AG10803 (cell line): ENCODE measurements at places on chromosomes 13 and 19.
A peak's percentile ranks its signal among the peaks of the same experiment; 100 is the strongest.

GRCh38 chr19:45920458-45920857 lies 5.9 kb upstream of the NANOS2 start:
- DNase-seq, result no peak

DNA sequence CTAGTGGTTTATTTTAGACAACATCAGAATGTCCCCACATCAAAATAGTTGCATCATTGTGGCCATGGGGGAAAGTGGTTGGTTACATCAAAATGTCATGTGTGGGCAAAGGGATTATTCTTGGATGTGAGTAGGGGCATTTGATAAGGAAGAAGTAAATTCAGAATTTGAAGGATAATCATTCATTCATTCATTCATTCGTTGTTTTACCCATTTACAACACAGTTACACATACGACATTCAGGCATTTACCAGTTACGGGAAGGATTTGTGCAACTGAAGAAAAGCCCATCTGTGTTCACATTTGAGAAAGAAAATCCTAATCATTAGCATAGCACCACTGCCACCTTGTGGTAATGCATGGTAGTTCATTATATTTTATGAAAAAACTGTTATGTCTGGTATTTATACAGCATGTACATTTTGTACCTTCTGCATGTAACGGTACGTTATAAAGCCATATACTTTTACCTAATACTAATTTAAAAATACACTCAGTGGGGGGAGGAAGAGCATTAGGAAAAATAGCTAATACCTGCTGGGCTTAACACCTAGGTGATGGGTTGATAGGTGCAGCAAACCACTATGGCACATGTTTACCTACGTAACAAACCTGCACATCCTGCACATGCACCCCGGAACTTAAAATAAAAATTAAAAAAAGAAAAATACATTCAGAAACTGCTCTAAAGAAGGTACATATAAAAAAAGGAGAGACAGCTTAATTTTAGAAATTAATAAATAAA lies 62.1 kb downstream of the DGKH start:
- peak; percentile 83 for DNase-seq

- peak; percentile 77 for DNase-seq
Observed at GRCh38 chr19:33350538-33351309, 22.8 kb upstream of the CEBPG start.

GRCh38 chr19:39104186-39104596 lies 20.0 kb downstream of the ACP7 start:
- DNase-seq, result no peak

DNA sequence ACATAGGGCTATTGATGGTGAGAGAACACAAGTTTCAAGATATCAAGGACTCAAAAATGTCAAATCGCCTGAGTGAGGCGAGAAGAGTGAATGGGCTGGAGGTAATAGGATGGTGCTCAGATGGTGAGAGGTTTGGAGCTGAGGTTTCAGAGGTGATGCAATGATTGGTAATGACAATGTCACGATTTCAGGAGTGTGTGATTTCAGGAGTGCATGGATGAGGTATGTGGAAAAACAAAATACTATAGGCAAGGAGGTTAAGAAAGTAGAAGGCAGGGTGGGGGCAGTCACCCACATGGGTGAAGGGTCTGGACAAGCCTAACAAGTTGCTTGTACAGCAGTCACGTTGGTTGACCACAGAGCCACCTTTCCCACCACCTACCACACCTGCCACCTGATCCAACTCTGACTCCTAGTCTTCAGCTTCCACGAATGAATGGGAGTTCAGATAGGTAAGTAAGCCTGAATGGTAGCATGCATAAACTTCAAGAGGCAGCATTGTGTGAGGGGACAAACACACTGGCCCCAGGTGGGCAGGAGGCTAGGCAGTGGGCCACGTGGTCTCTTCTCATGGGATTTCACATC lies 71.5 kb downstream of the RUBCNL start:
- no peak for DNase-seq

DNA sequence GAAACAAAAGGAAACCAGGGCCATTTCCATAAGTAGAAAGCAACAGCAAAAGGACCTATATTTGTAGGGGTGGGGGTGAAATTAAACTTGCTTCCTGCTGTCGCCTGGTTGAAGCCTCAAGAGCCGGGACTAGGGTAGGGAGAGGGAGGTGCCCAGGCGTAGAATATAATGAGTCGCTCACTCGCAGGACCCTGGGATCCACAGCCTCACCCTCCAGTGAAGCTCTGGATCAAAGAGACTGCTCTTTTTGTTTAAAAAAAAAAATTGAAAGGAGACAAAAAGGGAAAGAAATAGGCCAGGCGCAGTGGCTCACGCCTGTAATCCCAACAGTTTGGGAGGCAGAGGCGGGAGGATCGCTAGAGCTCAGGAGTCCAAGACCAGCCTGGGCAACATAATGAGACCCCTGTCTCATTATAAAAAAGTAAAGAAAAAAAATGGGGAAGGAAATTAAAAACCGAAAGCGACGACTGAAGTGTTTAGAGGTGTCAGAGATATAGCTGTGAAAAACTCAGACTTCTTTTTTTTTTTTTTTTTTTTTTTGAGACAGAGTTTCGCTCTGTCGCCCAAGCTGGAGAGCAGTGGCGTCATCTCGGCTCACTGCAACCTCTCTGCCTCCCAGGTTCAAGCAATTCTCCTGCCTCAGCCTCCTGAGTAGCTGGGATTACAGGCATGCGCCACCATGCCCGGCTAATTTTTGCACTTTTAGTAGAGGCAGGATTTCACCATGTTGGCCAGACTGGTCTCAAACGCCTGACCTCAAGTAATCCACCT lies 10.9 kb upstream of the ADGRE5 start:
- DNase-seq, result no peak

GRCh38 chr13:47004540-47004939 lies 107.7 kb upstream of the HTR2A start:
- no peak for DNase-seq

GRCh38 chr19:56141417-56141993 lies 418 bp downstream of the ZNF444 start:
- DNase-seq, result no peak

GRCh38 chr13:41557719-41558118 lies 100.4 kb downstream of the RGCC start:
- DNase-seq, result no peak

DNA sequence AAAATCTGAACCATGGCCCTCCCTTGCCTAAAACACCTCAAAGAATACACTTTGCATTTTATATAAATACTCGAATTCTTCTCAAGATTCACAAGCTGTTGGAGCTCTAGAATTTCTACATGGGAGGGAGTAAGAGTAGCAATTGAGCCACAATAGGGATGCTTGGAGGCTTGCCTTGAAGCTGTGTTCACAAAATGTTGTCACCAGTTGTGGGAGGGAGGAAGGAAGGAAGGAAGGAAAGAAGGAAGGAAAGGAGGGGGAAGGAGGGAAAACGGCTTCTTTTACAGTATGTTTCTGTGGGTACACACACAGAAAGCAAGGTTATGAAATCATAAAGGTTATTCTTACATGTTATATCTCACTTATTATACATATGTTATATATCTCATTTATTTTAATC lies 128.6 kb upstream of the PEG3 start:
- DNase-seq, result no peak

- peak; percentile 56 for DNase-seq
Observed at GRCh38 chr13:35191883-35192282, 249.8 kb downstream of the NBEA start.

DNA sequence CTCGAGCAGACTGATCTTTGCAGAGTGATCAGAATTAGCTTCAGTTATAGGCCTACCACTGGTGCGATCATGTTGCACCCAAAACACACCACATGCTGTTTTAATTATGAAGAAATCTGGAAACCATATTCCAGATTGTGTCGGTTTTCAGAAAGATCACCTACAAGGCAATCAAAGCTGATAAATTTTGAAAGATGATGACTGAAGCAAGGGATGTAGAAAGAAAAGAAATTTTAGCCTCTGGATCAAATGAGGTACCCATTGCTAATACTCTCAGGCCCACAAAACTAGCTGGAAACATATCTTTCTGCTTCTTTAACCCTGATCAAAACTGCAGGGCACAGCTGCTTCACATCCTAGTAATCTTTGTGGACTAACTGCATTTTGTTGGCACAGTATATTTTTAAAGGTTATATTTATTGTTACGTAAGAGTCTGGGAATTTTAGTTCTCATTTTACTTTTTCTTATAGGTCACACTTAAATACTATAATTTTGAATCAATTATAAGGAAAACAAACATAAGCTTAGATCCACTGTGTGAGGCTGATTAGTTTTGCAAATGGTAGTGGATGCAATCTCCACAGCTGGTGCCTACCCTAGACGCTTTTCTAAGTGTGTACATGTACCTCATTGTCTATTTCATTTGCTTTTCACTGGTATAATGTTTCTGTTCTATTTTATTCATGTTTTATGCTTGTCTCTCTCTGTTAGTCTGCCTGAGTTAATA lies 150.9 kb downstream of the RGCC start:
- DNase-seq, result peak; percentile 51

GRCh38 chr13:67515895-67516294 lies 285.8 kb upstream of the PCDH9 start:
- DNase-seq, result peak; percentile 18

DNA sequence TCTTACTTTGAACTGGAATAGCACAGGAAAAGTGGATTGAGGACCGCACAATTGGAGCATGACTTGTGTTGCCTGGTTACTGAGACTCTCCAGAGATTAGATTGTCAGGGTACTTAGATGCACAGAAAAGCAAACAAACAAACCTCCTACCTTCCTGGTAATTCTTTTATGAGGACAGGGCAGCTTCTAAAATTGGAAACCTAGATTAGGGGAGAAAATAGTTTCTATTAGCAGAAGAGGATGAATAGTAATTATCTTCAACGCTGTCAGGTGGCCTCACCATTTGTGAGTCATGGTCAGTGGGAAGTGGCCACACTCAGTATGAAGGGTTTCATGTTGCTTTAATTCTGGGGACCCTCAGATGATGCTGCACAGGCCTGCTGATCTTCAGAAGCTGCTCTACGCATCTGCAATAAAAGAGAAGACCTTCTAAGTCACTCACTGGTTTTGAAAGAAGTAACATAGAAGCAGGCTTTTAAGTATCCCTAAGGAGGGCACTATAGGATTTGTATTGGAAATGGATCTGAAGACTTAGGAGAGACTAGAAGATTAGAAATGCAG lies 106.8 kb downstream of the LACC1 start:
- DNase-seq, result no peak

DNA sequence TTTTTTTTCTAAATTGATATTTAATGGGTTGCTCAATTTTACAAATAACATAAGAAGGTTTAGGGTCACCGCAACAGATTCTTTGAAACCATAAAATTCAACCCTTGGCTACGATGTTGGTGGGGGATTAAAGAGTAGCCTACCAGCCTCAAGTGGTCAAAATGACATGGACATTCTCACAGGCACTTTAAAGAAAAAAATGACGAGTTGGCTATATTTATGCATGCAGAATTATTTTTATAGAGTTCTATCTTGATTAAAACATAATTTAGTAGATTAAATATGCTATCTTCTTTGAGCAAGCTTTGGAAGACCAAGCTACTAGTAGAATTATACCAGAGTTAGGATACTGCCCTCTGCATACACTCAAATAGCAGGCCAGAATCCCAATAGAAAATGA lies 293.0 kb downstream of the DCT start:
- no peak for DNase-seq

- no peak for DNase-seq
Observed at GRCh38 chr13:36666477-36667229, 7.2 kb upstream of the SERTM1 start.

GRCh38 chr19:43599635-43600295 lies 3.4 kb downstream of the ZNF576 start:
- no peak for DNase-seq

DNA sequence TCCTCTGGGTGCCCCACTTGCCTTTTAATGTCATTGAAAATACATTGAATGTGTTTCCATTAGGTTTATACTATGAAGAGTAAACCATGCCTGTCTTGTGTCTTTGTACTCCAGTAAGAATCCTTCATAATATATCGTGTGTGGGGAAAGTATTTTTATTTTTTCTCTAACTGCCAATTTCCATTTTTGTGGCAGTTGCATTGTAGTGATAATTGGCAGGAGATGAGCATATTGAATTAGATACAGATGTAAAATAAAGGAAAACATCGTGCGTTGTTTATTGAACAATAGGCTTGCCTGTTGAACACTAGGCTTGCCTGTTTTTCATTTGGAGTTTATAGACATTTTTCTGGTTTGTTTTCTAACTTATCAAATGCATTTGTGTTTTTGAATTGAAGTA lies 218.8 kb downstream of the NBEA start:
- DNase-seq, result peak; percentile 63

GRCh38 chr13:31588893-31589292 lies 150.4 kb upstream of the RXFP2 start:
- no peak for DNase-seq

GRCh38 chr19:3826163-3826562 lies 40.0 kb upstream of the MATK start:
- DNase-seq, result no peak

DNA sequence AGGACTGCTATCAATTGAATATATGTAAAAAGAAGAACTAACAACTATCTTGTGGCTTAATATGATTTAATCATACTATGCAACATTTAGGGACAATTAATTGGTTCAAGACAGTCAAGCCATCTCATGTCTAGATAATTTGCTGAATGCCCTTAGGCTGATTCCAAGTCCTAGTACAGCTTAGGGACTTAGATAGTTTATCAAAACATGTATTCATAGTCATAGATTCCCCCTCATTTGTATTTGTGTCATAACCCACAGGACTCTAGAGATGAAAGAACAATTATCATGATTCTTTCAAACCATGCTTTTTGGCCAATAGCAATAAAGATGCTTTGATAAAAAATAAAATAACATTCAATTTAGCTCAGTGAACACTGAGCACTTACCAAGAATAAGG lies 607.6 kb downstream of the SLITRK1 start:
- no peak for DNase-seq

GRCh38 chr13:74103970-74104555 lies 30.1 kb downstream of the KLF12 start:
- no peak for DNase-seq

DNA sequence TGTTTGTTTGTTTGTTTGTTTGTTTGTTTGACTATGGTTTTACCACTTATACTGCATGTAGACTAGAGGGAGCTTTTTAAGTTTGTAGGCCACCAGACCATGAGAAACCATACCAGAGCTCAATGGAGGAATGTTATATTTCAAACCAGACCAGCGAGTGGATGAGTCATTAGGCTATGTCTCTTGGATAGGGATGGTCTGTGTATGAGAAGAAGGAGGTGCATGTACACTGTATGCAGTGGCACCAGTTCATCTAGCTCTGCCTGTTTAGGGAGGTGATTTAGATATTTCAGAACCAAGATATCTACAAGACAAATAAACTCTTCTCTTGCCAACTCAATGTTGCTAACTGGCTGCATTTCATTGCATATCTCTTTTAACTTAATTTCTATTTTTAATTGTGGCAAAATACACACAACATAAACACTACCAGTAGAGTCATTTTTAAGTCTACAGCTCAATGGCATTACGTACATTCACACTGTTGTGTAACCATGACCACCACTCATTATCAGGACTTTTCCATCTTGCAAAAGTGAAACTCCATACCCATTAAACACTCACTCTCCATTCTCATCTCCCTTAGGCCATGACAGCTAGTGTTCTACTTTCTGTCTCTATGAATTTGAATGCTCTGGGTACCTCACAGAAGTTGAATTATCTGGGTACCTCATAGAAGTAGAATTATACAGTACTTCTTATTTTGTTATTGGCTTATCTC lies 29.2 kb downstream of the SYDE1 start:
- DNase-seq, result no peak
